Cardiac ventricle fibroblast (primary cell): ENCODE measurements at places on chromosomes 3 and 15. TPM values are rescaled to one million over a fixed set of nuclear protein-coding genes. Genes with fewer than 3 reads are reported as not detected.

Gene LRRC2
- total RNA-seq: 0.10 and 0.37 TPM in 2 replicates

Gene PSTPIP1
- total RNA-seq: not detected in 2 replicates

Gene AGTR1
- 19.3 and 20.5 TPM in 2 replicates for total RNA-seq

Gene IL5RA
- total RNA-seq: not detected in 2 replicates

Gene CSPG4
- 11.0 and 11.3 TPM in 2 replicates for total RNA-seq

Gene MESP2
- total RNA-seq: 0.98 and 1.3 TPM in 2 replicates

Gene SGO1
- 1.9 TPM in 2 replicates for total RNA-seq
